ENCODE measurements at places on chromosomes 1 and 21.

DNA sequence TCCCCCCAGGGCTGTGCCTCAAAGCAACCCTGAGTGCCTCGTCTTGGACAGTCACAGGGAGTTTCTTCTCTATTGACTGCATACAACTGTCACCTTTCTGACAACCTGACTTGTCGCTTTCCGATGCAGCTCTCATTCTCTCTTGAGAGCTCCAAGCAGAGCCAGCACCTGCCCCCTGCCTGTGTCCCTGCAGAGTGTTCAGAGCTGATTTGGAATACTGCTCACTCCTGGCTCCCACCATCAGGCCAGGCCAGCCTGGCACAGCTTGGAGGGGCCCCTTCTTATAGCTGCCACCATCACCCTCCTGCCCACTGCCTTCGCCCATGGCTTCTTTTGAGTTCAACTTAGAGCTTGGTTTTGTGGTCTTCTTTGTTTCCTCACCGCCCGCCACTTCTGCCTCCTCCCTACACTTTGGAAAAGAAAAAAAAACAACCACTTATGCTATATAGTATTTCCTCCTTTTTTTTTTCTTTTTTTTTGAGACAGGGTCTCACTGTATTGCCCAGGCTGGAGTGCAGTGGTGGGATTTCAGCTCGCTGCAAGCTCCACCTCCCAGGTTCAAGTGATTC is 12.3 kb downstream of the NCF2 start:
- no peak for DNase-seq

GRCh38 chr1:156100205-156100995 is 14.1 kb upstream of the LMNA start:
- DNase-seq: peak; percentile 39

- no peak for DNase-seq
These were observed 26.3 kb downstream of the HUNK start for GRCh38 chr21:31898933-31899630.

DNA sequence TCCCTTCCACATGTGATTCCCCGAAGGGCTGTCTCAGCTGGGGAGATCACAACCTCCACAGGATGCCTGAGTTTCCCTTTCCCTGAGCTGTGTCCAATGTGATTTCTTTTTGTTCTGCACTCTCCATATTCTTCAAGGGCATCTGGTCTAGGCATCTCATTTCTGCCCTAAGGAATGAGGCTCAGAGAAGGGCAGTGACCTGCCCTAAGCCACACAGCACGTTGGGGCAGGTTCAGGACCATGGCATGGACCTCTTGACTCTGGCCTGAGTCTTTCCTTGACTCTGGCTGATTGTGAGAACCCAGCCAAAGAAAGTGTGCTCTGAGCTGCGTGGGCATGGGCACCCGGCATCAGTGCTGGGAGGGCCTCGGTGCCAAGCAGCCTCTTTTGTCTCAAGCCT is 590.3 kb downstream of the PTPRU start:
- DNase-seq: no peak

DNA sequence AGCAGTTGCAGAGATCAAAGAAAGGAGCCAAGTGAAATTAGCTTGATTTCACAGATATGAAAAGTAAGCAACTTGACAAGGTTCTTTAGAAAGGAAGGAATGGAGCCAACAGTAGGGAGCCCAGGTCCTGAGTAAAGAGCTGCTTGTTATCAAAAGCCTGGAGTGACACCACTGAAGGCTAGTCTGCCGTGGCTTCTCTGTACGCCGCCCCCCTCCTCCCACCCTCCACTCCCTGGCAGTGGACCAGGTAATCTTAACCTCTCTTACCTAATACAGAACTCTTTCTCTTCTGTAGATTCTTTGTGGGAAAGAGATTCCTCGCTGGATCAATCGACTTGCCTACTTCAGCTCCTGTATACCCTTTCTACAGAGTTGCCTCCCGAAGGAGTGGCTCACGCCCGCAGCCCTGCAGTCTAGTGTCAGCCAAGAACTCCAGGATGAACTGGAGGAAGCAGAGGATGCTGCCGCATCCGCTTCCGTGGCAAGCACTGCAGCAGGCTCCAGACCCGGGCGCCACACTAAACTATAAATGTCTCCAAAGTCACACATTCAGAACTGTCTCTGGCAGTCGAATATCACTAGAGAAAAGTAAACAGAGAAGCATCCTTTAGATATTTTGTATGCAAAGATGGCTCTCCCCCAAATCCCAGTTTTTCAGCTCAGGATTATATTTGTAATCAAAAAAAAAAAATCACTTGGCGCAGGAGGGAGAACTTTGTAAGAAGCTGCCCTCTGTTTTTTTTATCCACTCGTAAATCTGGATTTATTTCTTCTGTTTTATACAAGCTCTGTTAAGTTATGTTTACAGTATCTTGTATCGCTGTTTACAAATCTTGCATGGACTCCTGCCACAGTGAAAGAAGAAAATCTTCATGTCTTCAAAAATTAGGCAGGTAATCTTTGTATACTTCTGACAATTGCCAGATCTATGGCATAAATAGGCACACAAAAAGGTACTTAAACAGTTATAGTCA is 52.6 kb downstream of the DESI2 start:
- no peak for DNase-seq

Measured in ELR (cell line).